ENCODE measurements at places on chromosomes 5 and 9.
A peak's percentile ranks its signal among the peaks of the same experiment; 100 is the strongest.

GRCh38 chr9:61673664-61674381 lies 484.0 kb downstream of the SPATA31A7 start:
- DNase-seq = no peak

DNA sequence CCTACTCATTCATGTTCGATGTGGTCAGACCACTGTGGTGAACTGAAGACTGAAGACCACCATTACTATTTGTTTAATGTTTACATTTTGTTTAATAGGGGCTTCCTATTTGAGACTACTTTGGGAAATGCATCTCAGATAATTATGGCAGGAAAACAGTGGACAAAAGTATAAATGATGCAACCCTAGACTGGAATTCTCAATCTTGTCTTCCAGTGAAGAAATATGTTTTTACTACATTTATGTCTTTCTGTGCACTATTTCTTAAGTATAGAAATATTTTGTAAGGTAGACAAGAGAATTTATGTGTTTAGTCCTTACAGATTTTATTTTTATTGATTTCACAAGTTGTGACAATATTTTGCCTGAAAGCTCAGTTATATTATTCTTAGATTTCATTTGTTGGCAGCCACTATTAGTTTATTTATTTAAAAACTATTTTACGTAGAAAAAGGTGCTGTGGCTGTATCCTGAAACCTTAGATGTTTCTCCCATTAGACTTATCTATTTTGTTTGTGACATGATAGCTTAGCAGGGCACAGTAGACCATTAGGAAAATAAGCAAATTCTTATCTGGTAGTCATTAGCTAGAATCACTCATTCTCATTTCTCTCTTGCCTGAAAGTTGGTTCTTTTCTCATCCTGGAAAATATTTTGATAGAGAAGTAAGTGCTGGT lies 39.4 kb upstream of the MRPS30 start:
- no peak for DNase-seq

DNA sequence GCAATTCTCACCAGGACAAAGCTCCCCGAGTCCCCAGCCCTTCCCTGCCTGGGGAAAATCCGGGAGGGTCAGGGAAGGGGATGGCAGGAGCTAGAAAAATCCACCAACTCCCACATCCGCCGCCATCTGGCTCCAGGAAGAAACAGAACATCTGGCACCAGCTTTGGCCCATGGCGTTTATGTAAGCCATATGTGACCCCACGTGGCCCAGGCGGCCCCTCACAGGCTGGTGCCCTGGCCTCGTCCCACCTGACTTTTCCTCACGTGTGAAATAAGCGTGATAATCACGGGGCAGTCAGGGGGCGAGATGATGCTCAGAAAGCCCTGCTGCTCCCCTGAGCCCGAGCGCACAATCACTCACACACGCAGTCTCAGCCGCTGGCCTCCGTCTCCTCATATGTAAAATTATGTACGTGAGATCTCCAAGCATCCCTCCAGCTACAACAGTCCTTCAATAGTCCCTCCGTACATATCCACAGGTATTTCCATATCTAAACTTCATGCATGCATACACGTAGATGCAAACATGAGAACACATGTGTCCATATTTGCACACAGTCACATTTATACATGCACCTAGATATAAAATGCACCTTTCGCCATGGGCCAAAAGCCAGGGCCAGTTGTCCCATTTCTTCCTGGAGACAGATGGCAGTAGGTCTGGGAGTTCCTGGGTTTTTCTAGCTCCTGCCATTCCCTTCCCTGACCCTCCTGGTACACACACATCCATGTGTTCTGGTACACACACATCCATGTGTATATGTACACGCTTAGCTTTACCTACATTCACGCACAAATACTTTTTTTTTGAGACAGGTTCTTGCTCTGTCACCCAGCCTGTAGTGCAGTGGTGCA lies 28.9 kb downstream of the PLPP7 start:
- no peak for DNase-seq

GRCh38 chr9:13083963-13084528 lies 195.4 kb downstream of the MPDZ start:
- DNase-seq = no peak

GRCh38 chr5:89954916-89955315 lies 454.6 kb downstream of the CETN3 start:
- no peak for DNase-seq

GRCh38 chr9:116689486-116690032 lies 2.5 kb downstream of the TRIM32 start:
- DNase-seq = peak; percentile 14

DNA sequence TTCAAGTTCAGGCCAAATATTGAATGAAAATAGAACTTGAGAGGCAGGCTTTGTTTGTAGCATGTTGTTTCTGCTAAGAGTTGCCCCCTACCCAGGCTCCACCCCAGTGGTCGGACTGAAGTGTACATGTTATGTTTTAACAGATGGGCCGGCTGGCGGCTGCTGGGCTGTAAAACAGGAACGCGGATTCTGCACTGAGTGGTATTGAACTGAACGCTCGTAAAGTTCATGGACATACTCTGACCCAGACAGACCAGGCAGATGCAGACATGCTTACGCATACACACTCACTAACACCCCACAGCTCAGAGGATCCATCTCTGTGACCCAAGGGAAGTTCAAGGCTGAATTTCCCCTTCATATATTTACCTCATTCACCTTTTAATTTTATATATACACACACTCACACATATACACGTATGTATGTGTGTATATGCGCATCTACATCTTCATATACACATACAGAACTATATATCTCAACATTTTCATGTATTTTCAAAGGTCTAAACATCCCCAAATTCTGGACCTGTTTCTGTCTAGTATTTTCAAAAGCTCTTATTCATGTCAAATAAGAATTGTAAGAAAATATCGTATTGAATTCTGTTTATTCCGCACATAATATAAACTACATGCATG lies 1.4 kb downstream of the MARCHF3 start:
- DNase-seq = no peak

- DNase-seq = no peak
These were observed 122.1 kb upstream of the MAP3K1 start for GRCh38 chr5:56693220-56693579.

DNA sequence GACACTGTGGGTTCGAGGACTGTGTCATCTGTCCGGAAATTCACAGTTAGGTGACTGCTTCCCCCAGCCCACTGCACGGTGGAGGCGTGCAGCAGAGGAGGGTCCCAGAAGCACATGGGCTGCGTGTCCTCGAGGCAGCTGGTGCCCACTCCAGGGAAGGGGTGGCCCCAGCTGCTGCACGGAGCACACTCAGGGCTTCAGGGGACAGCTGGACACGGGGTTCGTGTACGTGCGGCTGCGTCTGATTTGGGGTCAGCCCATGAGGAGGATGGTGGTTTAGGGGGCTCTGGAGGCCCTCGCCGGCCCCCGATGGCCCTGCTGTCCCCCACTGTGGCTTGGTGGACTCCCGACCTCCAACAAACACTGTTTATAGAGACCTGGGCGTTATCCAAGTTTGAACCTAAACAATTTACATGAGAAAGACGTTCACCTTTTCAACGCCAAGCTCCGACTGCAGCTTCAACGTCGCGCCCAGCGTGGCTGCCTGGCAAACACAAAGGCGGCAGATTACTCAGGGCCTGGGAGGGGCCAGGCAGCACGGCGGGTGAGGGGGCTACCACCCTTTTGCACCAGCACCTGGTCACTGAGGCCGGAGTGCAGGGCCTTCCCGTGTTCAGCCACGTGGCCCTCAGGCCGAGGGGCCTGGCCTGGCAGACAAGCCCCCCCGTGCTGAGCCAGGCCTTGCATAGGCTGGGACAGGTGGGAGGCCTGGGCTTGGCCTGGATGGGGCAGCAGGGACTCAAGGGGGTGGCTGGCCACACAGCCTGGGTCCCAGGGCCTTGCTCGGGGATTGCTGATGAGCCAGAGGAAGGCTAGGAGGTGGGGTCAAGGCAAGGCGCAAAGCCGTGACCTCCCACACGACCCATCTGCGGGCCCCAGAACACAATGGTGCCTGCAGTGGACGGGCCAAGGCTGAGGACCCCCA lies 55.2 kb downstream of the EXD3 start:
- peak; percentile 21 for DNase-seq

GRCh38 chr5:157817387-157817702 lies 41.6 kb downstream of the CLINT1 start:
- DNase-seq = no peak

GRCh38 chr5:118519466-118519865 lies 468.9 kb downstream of the DTWD2 start:
- DNase-seq = no peak

- DNase-seq = no peak
These were observed 40.2 kb downstream of the RGS3 start for GRCh38 chr9:113503613-113504211.

GRCh38 chr9:136626740-136627642 lies 35.7 kb upstream of the EGFL7 start:
- DNase-seq = peak; percentile 68

- DNase-seq = no peak
These were observed 164.3 kb upstream of the ACOT12 start for GRCh38 chr5:81558188-81558587.

GRCh38 chr5:32109236-32109635 lies 64.9 kb downstream of the GOLPH3 start:
- no peak for DNase-seq

DNA sequence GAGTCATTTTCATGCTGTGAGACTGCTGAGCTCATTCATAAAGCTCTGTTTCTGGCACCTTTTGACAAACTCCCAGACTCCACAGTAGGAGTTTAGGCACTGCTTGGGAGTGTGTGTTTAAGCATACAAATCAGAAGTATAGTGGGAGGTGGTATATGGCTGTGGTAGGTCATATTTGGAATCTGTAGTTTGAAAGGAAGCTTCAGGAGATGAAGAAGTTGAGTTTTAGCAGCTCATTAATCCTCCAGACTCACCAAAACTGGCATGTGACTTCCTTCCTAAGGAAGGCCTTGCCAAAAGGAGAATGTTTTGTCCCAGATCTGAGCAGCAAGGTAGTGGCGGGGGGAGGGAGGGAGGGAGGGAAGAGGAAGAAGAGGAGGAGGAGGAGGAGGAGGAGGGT lies 52.8 kb downstream of the SAXO1 start:
- DNase-seq = no peak

DNA sequence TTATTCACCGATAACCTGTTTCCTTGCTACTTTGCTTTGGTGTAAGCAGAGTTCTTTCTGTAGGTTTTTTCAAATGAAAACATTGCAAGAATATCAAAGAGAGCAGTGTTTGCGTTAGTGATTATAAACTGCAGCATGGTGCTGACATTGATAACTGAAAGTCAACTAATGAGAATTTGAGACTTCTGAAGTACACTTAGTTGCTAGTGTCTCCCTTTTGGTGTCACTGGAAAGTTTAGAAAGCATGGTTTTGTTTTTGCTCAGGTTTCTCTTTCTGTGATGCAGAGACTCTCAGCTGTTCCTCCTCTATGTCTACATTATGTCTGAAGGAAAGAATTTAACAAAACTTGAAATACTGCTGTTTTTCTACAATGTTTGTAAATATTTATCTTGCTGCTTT lies 80.2 kb upstream of the ZNF169 start:
- DNase-seq = no peak

DNA sequence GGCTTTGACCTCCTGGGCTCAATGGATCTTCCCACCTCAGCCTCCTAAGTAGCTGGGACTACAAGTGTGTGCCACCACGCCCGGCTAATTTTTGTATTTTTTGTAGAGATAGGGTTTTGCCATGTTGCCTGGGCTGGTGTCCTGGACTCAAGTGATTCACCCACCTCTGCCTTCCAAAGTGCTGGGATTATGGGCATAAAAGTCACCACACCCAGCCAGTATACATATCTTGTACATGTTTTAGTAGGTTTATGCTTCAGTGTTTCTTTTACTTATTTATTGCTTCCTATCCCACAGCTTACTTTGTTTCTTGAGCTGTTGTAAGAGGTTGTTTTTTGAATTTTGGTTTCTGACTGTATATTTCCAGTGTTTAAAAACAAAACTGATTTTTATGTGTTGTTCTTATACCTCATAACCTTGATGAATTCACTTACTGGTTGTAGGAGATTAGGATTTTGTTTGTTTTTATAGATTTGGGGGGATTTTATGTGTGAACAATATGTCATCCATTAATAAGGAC lies 12.9 kb downstream of the FBXW5 start:
- DNase-seq = no peak

DNA sequence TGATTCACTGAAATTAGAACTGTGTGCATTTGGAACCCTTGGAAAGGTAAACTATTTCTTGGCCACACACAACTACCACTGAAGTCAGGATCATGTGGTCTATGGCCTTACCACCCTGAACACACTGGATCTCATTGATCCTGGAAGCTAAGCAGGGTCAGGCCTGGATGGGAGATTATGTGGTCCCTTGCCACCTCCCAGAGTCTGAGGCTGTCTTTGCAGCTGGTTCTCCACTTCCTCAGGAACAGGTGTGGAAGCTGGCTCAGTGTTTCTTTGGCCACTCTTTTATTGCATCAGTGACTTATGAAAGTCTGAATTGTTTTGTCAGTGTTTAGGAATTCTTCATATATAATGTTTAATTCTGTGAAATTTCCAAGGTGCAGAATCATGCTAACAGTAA lies 89.2 kb downstream of the TEK start:
- DNase-seq = no peak

- DNase-seq = peak; percentile 26
These were observed 122.1 kb downstream of the WNK2 start for GRCh38 chr9:93306081-93306480.

DNA sequence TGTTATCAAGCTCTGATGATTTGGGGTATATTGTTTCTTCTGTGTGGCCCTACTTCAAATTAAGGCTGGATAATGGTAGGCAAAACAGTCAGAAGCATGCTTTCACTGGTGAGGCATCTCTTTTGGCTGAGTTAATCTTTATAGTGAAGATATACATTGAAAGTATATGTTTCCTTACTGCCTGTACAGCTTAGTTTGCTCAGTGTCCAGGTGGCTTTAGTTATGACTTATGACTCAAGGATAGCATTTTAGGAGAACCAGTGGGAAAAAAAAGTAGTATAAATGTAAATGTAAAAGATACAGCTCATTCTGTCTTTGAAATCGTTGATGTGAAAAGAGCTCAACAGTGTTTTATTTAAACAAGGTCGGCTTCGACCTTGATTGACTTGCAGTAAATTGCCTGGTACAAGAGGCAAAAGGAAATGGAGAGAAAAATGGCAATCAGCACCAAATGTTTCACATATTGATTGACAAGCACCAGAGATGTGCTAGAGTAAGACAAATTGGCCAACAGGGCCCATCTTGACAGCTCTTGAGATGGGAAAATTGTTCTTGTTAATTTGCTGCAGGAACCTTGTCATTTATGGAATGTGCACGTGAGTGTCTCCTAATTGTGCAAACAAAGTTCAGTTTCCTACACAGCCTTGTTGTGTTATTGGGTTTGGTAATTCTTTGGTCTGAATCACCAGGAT lies 447.4 kb upstream of the WWC1 start:
- DNase-seq = no peak

- no peak for DNase-seq
These were observed 38.7 kb downstream of the TSTD2 start for GRCh38 chr9:97594381-97594921.

DNA sequence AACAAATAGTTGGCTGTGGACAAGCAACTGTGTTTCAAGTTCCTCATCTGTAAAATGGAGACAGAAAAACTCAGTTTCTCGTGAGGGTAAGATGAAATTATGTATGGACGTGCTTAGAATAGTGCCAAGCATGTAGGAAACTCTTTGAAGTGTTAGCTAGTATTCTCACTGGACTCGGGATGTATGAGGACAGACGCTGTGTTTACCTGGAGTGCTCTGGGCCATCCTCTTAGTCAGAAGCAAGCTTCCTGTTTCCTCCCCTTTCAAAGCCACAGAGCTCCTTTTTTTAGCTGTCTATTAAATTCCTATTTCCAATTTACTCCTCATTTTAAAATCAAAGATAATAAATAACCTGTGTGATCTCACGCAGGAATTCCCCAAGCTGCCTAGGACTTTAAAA lies 23.8 kb upstream of the IQGAP2 start:
- DNase-seq = no peak

All from iPS-NIHi11 (cell line).